ENCODE measurements at places on chromosomes 13 and 19. TPM values are rescaled to one million over a fixed set of nuclear protein-coding genes. Genes with fewer than 3 reads are reported as not detected.

TSKS gene
- 4.5 TPM for total RNA-seq

CNOT3 gene
- 64.8 TPM for total RNA-seq

CGB5 gene
- not detected for total RNA-seq

GRCh38 chr13:48533961-48534600 lies 1.2 kb upstream of the RCBTB2 start:
- DNase-seq: no peak

GRCh38 chr19:38989066-38989605 lies 13.6 kb upstream of the FBXO17 start:
- DNase-seq: no peak

DNA sequence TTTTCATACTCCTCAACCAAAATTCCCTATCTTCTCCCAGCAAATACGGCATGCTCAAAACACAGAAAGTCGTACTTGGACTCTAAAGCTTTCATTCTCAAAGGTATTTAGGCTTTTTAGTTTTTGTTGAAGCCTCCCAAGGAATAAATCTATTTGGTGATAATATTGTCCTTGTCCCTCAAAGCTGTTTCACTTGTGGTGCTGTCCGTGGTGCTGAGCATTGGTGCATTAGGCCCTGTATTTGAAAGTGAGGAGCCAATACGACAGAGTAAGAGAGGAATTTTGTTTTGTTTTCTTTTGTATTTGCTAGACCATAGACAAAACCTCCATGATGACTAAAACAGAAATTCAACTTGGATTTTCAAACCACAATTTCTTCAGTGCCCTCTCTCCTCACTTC lies 3.2 kb upstream of the LGALS13 start:
- peak; percentile 47 for DNase-seq

DNA sequence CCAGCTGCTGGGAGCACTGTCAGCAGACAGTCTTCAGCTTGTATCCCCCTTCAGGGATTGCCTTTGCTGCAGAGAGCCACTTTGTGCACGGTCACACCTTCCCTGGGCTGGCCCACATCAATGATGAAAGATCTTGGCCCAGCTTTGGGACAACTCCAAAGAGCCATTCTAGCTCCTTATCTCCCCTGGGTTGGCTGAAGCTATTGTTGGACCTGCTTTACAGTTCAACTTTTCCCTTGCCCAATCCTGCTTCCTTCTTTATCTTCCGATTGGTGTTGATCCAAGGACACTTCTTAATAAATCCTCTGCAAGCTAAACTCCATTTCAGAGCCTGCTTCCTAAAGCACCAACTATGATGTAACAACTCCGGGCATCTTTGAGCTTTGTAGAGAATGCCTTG lies 466.4 kb downstream of the KLF12 start:
- DNase-seq: no peak

GRCh38 chr13:30619731-30620130 lies 2.0 kb downstream of the USPL1 start:
- DNase-seq: no peak

GRCh38 chr19:39582442-39582841 lies 19.9 kb upstream of the LGALS13 start:
- DNase-seq: no peak

- no peak for DNase-seq
Measured at GRCh38 chr19:8922591-8922990, 87.6 kb downstream of the MUC16 start.

- peak; percentile 50 for DNase-seq
Measured at GRCh38 chr19:21202865-21203494, 61.1 kb downstream of the ZNF431 start.

DNA sequence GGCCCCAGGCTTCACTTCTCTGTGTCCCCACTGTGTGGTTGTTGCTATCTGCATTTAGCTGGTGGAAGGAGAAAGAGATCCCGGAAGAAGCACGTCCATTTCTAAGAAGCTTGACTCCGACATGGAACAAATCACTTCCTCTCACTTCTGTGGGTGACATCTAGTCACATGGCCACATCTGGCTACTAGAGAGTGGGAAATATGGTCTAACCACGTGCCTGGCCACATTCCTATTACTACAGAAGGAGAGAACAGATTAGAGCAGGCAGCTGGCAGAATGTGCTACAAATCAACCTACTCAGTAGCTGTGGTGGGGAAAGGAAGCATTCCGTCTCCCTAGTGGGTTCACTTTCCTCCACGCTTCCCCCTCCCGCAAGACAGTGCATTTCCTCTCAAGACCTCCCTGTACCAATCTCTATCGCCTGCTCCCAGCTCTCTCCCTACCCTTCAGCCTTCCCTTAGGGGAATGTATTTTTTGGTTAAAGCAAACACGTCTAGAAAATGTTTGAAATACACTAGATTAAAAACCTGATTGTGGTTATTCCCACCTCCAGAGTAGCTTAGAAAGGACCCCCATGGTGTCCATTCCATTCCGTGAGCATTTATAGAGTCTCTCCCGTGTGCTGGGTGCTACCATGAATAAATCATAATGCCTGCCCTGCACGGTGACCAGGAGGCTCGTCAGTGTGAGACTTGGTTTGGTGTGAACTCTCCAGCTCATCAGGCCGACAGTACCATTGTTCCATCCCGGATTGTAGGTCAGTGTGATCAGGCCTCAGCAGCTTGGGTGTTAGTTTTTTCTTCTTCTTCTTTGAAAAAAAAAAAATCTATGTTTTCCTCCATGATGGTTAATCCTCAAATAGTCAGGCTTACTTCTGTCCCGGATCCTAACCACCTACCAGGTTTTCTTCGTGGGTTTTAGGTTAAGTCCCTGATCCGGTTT lies 8.0 kb upstream of the AMER2 start:
- no peak for DNase-seq

DNA sequence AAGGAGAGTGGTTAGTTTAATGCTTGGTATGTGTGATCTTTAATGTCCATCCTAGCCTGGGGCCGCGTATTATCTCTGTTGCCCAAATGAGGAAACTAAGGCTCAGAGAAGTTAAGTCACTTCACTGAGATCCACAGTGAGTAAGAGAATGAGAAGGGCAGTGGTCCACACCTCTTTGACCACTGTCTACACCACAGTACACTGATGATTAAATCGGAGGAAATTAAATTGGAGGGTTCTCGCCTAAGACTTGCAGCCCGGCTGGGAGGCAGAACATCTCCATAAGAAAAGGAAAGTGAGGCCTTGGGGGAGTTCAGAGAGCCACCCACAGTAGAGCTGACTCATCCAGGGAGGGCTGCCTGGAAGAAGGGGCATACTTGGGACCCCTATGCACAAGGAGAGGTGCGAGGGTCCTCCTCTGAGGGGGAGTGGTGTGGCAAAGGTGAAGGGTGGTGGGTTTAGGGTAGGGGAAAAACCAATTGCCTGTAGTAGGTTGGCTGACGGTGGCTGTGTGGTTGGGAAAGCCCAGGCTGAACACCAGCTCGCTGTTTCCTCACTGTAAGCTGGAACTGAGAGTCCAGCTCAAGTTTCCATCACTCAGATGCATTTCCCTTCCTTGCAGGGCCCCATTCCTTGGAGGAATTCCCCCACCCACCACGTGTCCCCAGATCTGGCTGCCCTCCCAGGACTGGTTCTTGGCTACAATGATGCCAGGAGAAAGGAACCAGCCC lies 15.0 kb upstream of the DHRS12 start:
- DNase-seq: no peak

GRCh38 chr13:98486412-98486811 lies 90.5 kb downstream of the STK24 start:
- DNase-seq: no peak

DNA sequence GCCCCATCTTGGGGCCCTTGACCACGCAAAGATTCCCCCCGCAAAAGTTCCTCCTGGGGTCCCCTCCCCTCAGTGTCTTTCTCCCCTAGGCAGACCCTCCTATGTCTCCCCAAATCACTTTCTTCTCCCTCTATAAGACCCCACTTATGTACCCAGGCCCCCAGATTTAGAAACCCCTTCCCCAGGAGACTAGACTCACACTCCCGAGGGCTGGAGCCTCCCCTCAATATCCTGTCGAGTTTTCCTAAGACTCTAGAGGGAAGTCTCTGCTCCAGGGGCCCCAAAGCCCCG lies 1.4 kb downstream of the SLC1A5 start:
- no peak for DNase-seq
